Stimulated activated CD8-positive, alpha-beta memory T cell treated with anti-CD3 and anti-CD28 coated beads, Interleukin-4, amount 100 ng/mL, for 48 hours (primary cell): ENCODE measurements at places on chromosomes 13 and 19.

GRCh38 chr13:27023385-27024073 is 148.1 kb downstream of the USP12 start:
- no peak for DNase-seq

DNA sequence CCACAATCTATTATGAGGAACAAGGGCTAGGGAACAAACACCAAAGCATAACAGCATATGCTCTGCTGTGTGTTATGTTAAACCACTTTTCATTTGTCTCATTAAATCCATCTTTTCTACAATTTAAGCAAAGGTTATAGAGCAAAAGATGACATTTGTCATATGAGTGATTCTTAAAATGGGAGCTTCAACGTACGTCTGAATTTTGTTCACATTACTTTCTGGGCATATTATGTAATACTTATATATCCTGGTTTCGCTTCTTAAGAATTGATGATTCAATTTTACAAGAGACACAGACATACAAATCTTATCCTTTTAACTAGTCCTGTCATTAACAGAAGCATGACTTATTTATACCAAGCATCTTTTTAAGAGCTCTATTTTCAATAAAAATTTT is 3.3 kb upstream of the TPP2 start:
- DNase-seq: no peak

DNA sequence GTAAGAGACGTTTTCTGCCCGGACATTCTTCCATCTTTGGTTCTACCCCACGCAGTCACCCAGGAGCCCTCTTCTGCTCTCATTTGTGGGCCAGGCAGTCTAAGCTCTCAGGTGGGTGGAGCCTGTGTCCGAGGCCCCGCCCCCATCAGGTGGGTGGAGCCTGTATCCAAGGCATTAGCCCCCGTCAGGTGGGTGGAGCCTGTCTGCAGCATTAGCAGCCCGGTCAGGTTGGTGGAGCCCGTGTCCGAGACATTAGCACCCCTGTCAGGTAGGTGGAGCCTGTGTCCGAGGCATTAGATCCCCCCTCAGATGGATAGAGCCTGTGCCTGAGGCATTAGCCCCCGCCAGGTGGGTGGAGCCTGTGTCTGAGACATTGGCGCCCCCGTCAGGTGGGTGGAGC is 45.5 kb upstream of the C13orf46 start:
- peak; percentile 78 for DNase-seq

GRCh38 chr13:41880966-41881365 is 79.9 kb downstream of the VWA8 start:
- DNase-seq: no peak

DNA sequence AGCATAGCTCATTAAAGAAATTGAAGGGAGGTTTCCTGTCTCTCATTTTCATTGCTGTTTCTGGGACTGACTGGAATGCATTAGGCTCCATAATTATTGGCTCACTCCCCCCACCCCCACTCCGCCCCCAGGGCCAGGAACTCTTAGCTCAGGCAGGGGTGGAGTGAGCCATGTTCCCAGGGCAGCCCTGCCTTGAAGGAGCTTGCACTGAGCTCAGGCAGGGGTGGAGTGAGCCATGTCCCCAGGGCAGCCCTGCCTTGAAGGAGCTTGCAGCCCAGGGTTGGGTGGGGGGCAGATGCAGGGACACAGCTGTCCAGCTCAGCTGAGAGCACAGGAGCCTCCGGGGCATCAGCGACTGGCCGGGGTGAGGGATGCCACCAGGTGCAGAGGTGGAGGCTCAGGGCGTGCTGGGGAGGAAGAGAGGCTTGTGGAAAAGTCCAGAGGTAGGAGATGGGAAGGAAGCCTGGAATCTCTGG is 39.1 kb upstream of the TFDP1 start:
- DNase-seq: no peak

DNA sequence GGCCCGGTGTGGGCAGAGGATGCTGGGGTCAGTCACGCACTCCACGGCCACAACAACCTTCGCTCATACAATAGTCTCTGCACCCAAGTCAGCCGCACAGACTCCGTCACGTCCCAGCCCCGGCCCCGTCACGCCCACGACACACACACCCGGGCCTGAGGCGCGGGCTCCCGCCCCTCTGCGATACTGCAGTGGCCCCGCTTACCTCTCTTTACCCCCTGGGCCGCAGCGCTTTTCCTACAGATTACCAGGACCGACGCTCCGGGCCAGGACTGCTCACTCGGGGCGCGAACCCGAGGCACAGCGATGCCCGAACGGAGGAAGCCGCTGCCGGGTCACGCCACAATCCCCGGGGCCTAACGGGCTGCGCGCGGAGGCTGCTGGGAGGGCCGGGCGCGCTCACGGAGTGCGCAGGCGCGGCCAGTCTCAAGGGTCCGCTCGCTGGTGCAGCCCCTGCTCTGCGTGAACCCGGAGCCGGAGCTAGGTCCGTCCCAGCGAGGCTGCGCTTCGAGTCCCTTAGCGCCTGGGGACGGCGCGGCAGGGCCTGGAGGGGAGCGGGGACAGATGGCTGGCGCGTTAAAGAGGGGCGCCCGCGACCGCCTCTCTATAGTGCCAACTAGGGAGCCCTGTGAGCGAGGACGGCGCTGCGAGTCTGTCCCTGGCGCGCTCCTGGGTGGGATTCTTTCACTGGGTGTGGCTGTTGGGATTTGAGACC is at the start of gene ZFP82:
Gene ZFP82, minus strand, starts transcription at position 358 of the 715 bp plus-strand sequence. CDS start 8,855 bp downstream, outside the sequence.
- peak; percentile 85 for DNase-seq

DNA sequence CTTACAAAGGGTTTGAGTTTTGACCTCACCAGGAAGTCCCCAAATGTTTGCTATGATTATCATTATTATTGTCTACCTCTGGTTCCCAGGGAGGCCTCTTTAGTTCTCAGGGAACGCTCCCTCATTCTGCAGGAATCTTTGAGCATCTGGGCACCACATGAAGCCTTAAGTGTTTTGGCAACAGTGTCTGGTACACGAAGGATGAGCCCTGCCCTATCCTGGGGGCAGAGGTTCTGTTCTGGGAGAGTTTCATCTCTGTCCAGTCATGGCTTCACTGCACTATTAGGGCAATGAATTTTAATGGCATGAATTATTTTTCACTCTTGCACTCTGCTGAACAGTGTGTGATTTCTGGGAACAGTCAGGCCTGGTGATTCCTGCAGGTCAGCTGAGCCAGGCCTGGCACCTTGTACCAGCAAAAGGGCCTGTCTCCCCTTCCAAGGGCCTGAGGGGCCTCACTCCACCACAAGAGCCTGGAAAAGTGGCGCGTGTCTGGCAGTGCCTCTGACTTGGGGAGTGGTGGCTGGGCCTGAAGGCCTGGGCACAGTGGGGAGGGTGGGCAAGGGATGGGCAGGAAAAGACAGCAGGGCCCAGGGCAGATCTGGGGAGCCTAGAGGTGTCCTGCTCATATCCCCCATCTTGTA is 4.6 kb downstream of the FAM187B start:
- DNase-seq: peak; percentile 17

DNA sequence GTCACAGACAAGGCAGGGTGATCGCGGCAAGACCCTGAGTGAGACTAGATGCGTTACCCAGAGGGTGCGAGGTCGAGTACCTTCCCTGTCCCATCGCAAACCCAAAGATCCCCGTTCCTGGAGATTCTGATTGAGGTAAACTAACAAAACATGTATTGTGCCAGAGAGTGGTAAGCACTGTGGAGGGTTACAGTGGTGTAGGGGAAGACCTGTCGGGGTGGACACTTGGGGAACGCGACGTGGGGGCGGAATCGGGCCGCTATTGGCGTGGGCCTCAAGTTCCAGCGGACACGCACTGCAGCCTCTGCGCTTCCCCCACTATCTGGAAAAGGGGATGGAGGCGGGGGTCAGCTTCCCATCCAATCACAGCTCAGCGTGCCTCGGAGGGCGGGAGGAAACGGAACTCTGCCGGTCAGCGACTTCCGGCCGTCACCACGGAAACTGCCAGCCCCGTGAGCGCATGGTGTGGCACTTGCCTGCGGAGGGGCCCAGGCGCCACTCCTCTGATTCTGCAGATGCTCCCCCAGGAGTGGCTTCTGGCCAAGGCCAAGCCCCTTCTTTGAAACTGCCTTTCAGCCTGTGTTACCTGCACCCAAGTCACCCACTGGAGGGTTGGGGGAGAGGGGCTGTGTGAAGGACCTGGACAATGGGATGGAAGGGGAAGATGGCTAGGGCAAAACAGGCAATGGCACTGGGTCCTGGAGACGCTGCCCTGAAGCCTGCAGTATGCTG is 1.0 kb upstream of the UBE2M start:
- DNase-seq: peak; percentile 90

GRCh38 chr13:37729876-37730275 is 131.3 kb upstream of the POSTN start:
- no peak for DNase-seq

GRCh38 chr13:34521171-34521570 is 420.9 kb upstream of the NBEA start:
- DNase-seq: no peak

DNA sequence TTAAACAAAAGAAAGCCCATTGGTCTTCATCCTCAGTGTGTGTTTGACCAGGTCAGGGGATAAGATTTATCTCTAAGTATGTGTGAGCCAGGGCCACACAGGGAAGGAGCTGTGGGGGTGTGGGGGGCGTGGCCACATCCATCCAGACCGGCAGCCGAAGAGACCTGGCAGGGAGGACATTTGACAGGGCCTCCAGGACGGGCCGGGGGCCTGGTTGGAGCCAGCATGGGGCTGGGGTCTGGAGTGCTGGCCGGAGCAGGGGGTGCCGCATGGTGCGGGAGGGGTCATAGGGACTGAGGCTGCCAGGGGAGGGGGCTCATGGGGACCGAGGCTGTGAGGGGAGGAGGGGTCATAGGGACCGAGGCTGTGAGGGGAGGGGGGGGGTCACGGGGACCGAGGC is 20.4 kb upstream of the GNA15 start:
- no peak for DNase-seq

DNA sequence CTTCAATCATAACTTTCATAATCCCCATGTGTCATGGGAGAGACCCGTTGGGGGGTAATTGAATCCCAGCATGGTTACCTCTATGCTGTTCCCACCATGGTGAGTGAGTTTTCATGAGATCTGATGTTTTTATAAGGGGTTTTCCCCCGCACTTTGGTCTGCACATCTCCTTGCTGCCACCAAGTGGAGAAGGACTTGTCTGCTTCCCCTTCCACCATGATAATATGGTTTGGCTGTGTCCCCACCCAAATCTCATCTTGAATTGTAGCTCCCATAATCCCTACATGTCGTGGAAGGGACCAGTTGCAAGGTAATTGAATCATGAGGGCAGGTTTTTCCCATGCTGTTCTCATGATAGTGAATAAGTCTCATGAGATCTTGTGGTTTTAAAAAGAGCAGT is 524.9 kb downstream of the SLITRK5 start:
- DNase-seq: no peak

DNA sequence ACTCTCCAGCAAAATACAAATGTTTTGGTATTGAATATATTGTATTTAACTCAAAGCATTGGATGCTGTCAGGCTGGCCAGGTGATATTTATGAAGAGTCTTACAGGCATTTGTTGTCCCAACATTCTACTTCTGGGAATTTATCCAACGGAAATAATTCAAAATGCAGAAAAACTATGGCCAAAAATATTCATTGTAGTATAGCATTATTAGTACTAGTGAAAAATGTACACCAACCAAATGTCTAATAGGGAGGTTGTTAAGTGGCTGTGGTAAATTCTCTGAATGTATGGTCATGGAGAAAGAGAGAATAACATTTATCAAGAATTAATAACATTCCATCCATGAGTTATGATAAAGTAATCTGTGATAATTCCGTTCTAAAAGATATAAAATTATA is 38.6 kb upstream of the GAS6 start:
- DNase-seq: no peak

DNA sequence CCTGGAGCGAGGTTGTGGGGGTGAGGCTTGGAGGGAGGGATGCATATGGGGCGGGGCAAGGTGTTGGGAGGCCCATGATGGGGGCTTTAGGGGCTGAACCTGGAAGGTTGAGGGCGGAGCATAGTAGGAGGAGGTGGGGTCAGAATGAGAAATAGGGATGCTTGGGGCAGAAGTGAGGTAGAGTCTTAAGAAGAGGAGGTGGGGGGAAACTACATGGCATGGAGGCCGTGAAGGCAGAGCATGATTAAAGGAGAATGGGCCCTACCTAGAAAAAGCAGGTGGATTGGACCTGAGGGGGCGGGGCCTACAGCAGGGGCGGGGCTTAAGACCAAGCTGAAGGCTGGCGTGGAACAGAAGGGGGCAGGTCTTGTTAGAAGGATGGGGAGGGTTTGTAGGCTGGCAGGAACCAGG is 799 bp downstream of the NR1H2 start:
- peak; percentile 76 for DNase-seq
